Right lobe of liver (tissue), 6 donors: ENCODE measurements at places on chromosomes 3 and 15. TPM values are rescaled to one million over a fixed set of nuclear protein-coding genes. Genes with fewer than 3 reads are reported as not detected.

C3orf80 gene
- total RNA-seq, result 0.88 TPM

DNA sequence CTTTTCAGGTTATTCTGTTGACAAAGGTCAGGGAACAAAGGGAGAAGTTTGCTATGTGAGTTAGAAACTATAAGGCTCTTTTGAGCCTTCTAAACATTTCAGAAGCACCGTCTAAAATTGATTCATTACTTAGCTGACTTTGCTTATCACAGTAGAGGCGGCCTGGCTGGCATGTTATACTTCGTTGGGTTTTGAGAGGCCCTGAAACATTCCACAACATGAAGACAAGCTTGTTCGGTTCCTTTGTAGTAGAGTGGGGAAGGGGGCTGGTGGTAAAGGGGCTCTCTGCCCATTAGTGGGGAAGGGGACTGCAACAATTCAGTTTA is 23.6 kb downstream of the ZBTB38 start:
- DNase-seq, result no peak
- no peaks in the 10 kb centered on the region for H3K36me3 ChIP-seq
- H3K4me1 ChIP-seq, result no peaks in the 10 kb centered on the region
- no peaks in the 10 kb centered on the region for H3K27me3 ChIP-seq
- no peak overlapping the region for H3K27ac ChIP-seq

ACAN gene
- not detected for total RNA-seq

BCL6 gene
- 29.1 TPM for total RNA-seq

DNA sequence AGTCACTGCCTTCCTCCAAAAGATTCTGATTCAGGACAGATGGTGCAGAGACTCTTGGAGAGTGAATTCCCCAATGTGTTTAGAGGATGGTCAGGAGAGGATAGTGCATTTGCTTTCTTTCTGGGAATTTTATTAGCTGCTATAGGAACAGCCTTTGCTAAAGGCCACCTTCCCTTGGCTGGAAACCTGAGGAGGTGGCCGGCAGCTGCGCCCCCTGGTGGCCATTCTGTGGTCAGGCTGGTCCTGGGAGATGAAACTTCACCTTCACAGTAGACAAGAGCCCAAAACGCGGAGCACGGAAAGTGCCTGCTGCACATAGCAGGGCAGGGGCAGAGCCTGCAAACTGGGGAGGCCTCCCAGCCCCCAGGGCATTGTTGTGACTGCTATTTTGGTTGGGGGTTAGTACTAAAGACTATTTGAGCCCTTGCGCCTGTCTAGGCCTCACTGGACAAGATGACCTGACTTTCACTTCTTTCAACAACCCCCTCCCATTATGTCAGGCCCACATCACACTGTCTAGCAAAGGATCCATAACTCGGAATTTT is 34.3 kb downstream of the SEC22C start:
- no peak overlapping the region for H3K4me3 ChIP-seq
- DNase-seq, result peak; percentile 75
- no peaks in the 10 kb centered on the region for H3K4me1 ChIP-seq
- no peak overlapping the region for H3K27ac ChIP-seq
- no peaks in the 10 kb centered on the region for H3K36me3 ChIP-seq
- H3K27me3 ChIP-seq, result no peaks in the 10 kb centered on the region
